Activated CD4-positive, alpha-beta T cell treated with anti-CD3 and anti-CD28 coated beads, Interleukin-10, Interleukin-2, amounts not matched to agents 100 ng/mL and 50 ng/mL, durations not matched to agents 16 hours and 8 hours (primary cell): ENCODE measurements at places on chromosomes 12 and 14.

- no peak for DNase-seq
Observed at GRCh38 chr14:76090616-76091391, 60.9 kb upstream of the GPATCH2L start.

GRCh38 chr12:28232211-28232928 lies 42.1 kb downstream of the CCDC91 start:
- DNase-seq, result peak; percentile 52

GRCh38 chr14:104399432-104400155 lies 180.0 kb upstream of the C14orf180 start:
- no peak for DNase-seq

GRCh38 chr14:94816113-94816512 lies 46.2 kb upstream of the GSC start:
- no peak for DNase-seq
